ENCODE measurements at places on chromosomes 7 and 10. TPM values are rescaled to one million over a fixed set of nuclear protein-coding genes. Genes with fewer than 3 reads are reported as not detected.

NUPR2 gene
- not detected for total RNA-seq

VENTX gene
- not detected for total RNA-seq

HTR5A gene
- total RNA-seq, result not detected

TAS2R16 gene
- total RNA-seq, result not detected

GAD2 gene
- not detected for total RNA-seq

SEC61A2 gene
- 8.8 TPM for total RNA-seq

SLC16A9 gene
- total RNA-seq, result 0.13 TPM

ARF5 gene
- 155 TPM for total RNA-seq

HMX3 gene
- 15.2 TPM for total RNA-seq

LRGUK gene
- total RNA-seq, result 0.23 TPM

FAM241B gene
- total RNA-seq, result 29.1 TPM

ZNF117 gene
- total RNA-seq, result 8.0 TPM

STN1 gene
- total RNA-seq, result 28.9 TPM

NEURL1 gene
- total RNA-seq, result 0.10 TPM

VSTM4 gene
- total RNA-seq, result 0.13 TPM

KAZALD1 gene
- 21.2 TPM for total RNA-seq

TRPV6 gene
- not detected for total RNA-seq

ZDHHC16 gene
- 64.5 TPM for total RNA-seq

KNDC1 gene
- 2.6 TPM for total RNA-seq

COMTD1 gene
- 32.8 TPM for total RNA-seq

- DNase-seq, result peak; percentile 18
- H3K36me3 ChIP-seq, result no peaks in the 10 kb centered on the region
Measured at GRCh38 chr7:149598721-149599308, 101.2 kb upstream of the ZNF746 start.

DNA sequence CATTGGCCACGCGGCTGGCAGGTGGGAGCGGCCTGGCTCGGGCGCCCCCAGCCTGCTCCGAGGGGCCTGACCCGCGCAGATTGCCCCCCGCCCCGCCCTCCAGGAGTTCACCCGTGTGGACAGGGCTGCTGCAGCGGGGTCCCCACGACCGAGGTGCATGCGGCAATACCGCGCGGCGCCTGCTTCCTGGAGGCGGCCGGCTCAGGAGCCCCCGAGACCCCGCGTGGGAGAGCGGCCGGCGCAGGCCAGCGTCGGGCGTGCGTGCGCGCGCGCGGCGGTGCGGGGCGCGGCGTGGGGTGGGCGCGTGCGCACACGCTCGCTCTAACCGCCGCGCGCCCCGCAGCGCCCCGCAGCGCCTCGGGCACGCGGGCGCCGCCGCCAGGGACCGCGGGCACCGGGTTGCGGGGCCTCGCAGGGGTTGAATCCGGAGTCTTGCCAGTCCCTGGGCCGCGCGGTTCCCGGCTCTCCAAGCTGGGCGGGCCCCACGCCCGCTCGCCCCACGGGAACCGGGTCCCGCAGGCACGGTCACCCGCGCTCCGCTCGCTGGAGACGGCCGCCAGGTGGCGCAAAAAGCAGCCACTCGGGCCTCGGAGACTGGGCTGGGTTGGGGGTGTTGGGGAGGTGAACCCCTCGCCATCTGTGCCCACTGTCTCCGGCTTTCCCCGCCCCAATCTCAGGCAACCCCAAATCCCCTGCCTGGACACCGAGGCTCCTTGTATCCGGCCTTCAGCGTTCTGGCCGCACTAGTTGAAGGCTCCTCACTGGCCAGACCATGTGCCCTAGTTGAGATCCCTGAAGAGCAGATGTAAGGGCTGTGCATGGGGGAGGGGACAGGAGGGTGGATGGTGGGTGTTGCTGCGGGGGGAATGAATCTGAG, 1.3 kb upstream of the ACHE start:
- H3K36me3 ChIP-seq, result no peaks in the 10 kb centered on the region
- no peaks in the 10 kb centered on the region for H3K27me3 ChIP-seq
- H3K27ac ChIP-seq, result no peak overlapping the region
- peaks cover 16% of the 10 kb centered on the region for H3K4me1 ChIP-seq
- H3K4me3 ChIP-seq, result peak overlapping the region; percentile 57
- no peak for DNase-seq

DNA sequence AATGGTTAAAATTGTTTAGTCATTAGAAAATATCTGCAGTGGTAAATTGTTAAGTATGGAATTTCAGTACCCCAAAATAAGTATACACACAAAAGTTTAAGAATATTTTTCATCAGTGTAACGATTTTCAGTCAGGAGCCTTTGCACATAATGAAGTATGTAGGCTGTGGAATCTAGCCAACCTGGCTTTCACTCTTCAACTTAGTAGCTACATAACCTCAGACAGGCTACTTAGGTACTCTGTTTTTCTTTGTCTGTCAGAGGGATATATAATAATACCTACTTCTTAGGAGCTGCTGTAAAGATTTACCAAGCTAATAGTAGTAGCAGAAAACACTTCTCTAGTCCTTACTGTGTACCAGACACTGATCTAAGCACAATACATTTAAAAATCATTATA, 137.5 kb downstream of the ZEB1 start:
- H3K27ac ChIP-seq, result no peak overlapping the region
- no peaks in the 10 kb centered on the region for H3K27me3 ChIP-seq
- H3K36me3 ChIP-seq, result no peaks in the 10 kb centered on the region
- DNase-seq, result no peak

DNA sequence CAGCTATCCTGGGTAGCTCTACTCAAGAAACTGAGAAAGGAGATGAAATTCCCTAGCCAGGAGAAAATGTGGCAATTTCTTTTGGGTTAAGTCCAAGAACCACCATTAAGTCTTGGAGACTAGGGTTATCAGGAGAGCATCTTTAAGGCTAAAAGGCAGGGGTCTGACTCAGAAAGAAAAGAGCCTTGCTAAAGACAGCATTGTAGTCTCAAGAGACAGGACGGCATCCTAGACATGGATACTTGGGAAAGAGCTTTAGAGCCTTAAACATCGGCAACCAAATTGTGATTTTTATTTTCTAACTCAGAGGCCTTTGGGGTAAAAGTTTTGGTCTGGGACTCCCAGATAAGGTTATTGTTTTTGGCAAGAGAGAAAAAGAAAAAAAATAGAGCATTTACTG, 83.1 kb downstream of the FAS start:
- H3K4me3 ChIP-seq, result no peak overlapping the region
- DNase-seq, result no peak
- H3K36me3 ChIP-seq, result no peaks in the 10 kb centered on the region
- H3K27me3 ChIP-seq, result no peaks in the 10 kb centered on the region
- H3K4me1 ChIP-seq, result no peaks in the 10 kb centered on the region

GRCh38 chr10:58179238-58179637, 88.5 kb downstream of the IPMK start:
- H3K36me3 ChIP-seq, result no peaks in the 10 kb centered on the region
- no peak overlapping the region for H3K4me3 ChIP-seq
- no peaks in the 10 kb centered on the region for H3K27me3 ChIP-seq
- no peak overlapping the region for H3K27ac ChIP-seq

- H3K4me1 ChIP-seq, result no peaks in the 10 kb centered on the region
- no peak overlapping the region for H3K4me3 ChIP-seq
- peaks cover 5% of the 10 kb centered on the region for H3K27me3 ChIP-seq
Measured at GRCh38 chr7:80661729-80662128, 23.3 kb downstream of the CD36 start.

- DNase-seq, result peak; percentile 70
- no peaks in the 10 kb centered on the region for H3K27me3 ChIP-seq
- peaks cover 9% of the 10 kb centered on the region for H3K36me3 ChIP-seq
- H3K4me1 ChIP-seq, result peaks cover 32% of the 10 kb centered on the region
- peak within 1 kb of the TSS; percentile 99 for H3K27ac ChIP-seq
Measured at GRCh38 chr10:113854013-113854760, at the start of the genes DCLRE1A and NHLRC2. Gene DCLRE1A (minus strand): TSS chr10:113854082. CDS start chr10:113853182, 900 bp downstream. Gene NHLRC2 (plus strand): TSS chr10:113854661. CDS start chr10:113854873, 212 bp downstream.

DNA sequence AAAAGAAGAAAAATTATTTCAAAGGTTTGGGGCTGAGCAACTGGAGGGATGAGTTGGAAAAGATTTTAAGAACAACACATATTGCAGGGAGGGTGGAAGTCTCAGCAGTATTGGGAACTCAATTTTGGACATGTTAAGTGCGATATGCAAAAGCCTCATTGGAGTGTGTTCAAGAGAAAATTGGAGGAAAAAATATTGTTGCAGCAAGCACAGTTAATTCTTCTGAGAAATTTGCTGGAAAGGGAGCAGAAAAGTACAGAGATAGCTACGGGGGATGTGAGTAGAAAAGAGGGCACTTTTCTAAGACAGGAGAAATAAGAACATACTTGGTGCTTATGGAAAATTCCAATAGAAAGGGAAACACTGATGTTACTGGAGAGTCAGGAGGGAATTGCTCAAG, 59.8 kb upstream of the MAGI2 start:
- no peaks in the 10 kb centered on the region for H3K27me3 ChIP-seq
- DNase-seq, result no peak
- peak overlapping the region; percentile 1 for H3K27ac ChIP-seq
- peaks cover 3% of the 10 kb centered on the region for H3K4me1 ChIP-seq
- H3K4me3 ChIP-seq, result no peak overlapping the region

- H3K4me3 ChIP-seq, result no peak overlapping the region
- no peak overlapping the region for H3K27ac ChIP-seq
Measured at GRCh38 chr10:13450069-13450468, 78.7 kb downstream of the BEND7 start.

DNA sequence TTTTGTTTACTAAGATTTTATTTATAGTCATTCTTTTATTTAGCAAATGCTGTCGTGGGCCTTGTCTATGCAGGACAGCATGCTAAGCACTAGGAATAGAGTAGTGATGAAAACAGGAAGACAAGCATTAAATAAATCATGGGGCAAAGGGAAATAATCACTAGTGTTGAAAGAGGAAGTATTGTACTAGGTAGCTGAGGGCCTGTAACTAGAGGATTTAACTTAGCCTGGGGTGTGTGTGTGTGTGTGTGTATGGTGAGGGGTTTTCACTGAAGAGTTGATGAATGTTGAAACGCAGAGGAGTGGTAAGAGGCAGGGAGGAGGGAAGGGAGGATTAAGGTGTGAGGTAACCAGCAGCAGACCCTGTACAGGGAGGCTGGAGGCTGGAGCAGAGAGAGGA, 446.4 kb downstream of the SDK1 start:
- H3K36me3 ChIP-seq, result no peaks in the 10 kb centered on the region
- DNase-seq, result no peak
- no peaks in the 10 kb centered on the region for H3K4me1 ChIP-seq
- no peak overlapping the region for H3K27ac ChIP-seq
- H3K4me3 ChIP-seq, result no peak overlapping the region

DNA sequence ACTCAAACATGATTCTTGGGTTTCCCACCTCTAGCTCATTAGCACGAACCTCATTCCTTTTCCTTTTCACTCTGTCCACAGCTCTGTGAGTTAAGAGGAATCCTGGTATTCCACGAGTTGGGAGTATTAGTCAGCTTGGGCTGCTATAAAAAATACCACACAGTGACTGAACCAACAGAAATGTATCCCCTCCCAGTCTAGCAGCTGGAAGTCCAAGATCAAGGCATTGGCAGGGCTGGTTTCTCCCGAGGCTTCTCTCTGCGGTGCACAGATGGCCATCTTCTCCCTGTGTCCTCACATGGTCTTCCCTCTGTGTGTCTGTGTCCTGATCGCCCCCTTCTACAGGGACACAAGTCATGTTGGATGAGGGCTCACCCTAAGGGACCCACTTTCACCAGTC, 261.6 kb downstream of the TNS3 start:
- H3K27ac ChIP-seq, result no peak overlapping the region
- no peak overlapping the region for H3K4me3 ChIP-seq
- H3K4me1 ChIP-seq, result peaks cover 9% of the 10 kb centered on the region
- peaks cover 53% of the 10 kb centered on the region for H3K36me3 ChIP-seq

- H3K36me3 ChIP-seq, result no peaks in the 10 kb centered on the region
- no peak for DNase-seq
- no peaks in the 10 kb centered on the region for H3K4me1 ChIP-seq
- H3K4me3 ChIP-seq, result no peak overlapping the region
- H3K27ac ChIP-seq, result no peak overlapping the region
Measured at GRCh38 chr7:82578430-82578829, 134.9 kb upstream of the CACNA2D1 start.

GRCh38 chr10:85547460-85548023, 819.1 kb downstream of the GRID1 start:
- H3K27me3 ChIP-seq, result no peaks in the 10 kb centered on the region
- no peak for DNase-seq
- H3K36me3 ChIP-seq, result no peaks in the 10 kb centered on the region
- peaks cover 4% of the 10 kb centered on the region for H3K4me1 ChIP-seq
- H3K27ac ChIP-seq, result peak overlapping the region; percentile 54
- no peak overlapping the region for H3K4me3 ChIP-seq

GRCh38 chr7:159209429-159209828, 64.8 kb upstream of the VIPR2 start:
- no peaks in the 10 kb centered on the region for H3K27me3 ChIP-seq
- no peak overlapping the region for H3K4me3 ChIP-seq
- no peaks in the 10 kb centered on the region for H3K36me3 ChIP-seq
- no peak for DNase-seq

GRCh38 chr10:25766687-25767221, 167.3 kb upstream of the MYO3A start:
- no peaks in the 10 kb centered on the region for H3K36me3 ChIP-seq
- no peak overlapping the region for H3K27ac ChIP-seq
- H3K4me1 ChIP-seq, result no peaks in the 10 kb centered on the region
- no peaks in the 10 kb centered on the region for H3K27me3 ChIP-seq
- no peak for DNase-seq

GRCh38 chr10:113126229-113127201, 176.5 kb downstream of the TCF7L2 start:
- H3K27ac ChIP-seq, result peak overlapping the region; percentile 83
- H3K36me3 ChIP-seq, result no peaks in the 10 kb centered on the region
- peak overlapping the region; percentile 23 for H3K4me3 ChIP-seq
- DNase-seq, result peak; percentile 25
- H3K4me1 ChIP-seq, result peaks cover 48% of the 10 kb centered on the region

DNA sequence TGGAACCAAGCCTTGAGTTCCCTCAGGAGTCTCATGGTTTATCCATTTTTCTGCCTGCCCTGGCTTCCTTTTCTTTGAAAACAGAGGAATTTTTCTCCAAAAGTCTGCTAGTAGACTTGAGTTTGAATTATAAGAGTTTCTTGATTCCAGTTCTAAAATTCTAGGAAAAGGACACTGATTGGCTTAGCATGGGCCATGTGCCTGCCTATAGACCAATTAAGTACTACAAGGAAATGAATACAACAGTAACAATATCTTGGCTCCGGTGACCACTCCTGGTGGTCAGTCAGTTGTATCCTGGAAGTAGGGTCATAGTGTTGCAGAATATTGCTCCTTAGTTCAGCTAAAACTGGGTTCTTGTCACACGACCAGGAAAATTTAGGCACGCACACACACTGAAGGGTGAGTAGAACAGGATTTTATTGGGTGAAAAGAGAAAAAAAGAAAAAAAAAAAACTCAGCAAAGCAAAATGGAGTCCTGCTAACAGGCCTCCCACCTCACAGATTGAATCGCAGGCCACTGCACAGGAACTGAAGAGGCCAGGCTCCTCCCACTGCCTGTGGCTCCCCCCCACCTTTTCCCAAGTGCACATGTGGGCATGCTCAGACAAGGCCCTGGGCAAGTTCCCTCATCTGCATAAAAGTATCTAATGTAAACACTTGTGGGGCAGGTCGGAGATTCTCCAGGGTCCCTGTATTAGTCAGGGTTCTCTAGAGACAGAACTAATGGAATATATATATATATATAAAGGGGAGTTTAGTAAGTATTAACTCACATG, 155.1 kb downstream of the LYZL1 start:
- no peaks in the 10 kb centered on the region for H3K27me3 ChIP-seq
- H3K36me3 ChIP-seq, result no peaks in the 10 kb centered on the region
- no peaks in the 10 kb centered on the region for H3K4me1 ChIP-seq
- H3K27ac ChIP-seq, result no peak overlapping the region
- no peak overlapping the region for H3K4me3 ChIP-seq

GRCh38 chr7:127807340-127807739, 155.3 kb downstream of the SND1 start:
- H3K27me3 ChIP-seq, result no peaks in the 10 kb centered on the region
- H3K4me3 ChIP-seq, result no peak overlapping the region
- DNase-seq, result no peak
- no peaks in the 10 kb centered on the region for H3K4me1 ChIP-seq

Data from Panc1 (cell line).